Posterior cingulate gyrus (tissue), 11 donors: ENCODE measurements at places on chromosomes 4 and X.

- DNase-seq: no peak
These were observed 139.1 kb downstream of the KLHL13 start for GRCh38 chrX:117977526-117977925.

DNA sequence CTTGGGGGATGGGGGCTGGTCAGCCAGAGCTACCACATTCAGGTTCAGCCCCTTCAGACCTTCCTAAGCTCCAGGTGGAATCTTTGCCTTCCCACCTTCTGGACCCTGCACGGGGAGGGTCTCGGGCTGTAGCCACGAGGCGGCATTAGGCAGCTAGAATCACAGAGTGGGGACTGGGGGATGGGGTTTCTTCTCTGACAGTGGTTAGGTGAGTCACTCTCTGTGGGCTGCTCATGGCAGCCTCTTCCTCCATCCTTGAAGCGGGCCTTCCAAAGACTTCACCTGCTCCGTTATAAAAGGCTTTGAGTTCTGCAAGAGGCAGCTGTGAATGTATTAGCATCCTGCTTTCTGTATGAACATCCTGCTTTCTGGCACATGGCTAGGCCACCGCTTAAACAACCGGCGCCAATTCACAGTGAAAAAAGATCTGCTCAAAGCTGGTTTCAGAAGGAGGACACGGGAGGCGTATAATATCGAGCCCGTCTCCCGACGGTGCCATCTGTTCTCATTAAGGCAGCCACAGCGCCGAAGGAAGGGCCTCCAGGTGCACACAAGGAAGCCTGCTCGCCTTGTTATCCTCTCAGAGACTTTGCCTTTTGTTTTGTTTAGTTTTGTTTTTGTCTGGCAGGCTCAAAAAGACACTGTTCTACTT is 74.3 kb upstream of the IGFBP7 start:
- DNase-seq: peak; percentile 77

GRCh38 chrX:134139090-134139489 is 97.9 kb upstream of the CCDC160 start:
- DNase-seq: no peak

DNA sequence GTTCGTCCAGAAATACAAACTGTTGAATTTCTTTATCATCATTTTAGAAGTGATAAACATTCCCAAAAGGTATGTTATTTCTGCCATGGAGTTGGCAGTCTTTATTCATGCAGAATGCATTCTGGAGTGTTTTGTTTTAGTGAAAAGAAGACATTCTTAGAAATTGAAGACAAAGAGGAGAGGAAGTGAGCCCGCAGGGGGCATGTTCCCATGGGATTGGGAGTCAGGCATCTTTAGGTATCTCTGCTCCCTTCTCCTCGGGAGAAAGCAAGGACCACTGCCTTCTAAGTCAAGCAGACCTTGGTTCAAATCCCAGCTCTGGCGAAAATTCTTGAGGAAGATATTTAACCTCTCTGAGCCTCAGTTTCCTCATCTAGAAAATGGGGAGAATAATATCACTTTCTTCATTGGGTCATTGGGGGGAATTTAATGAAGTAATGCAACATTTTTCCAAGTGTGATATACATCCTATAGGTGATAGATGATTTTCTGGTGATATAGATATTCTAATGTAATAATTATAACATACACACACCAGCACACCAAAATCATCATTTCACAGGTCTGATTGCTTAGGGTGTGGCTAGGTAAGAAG is 26.5 kb upstream of the CHRNA9 start:
- no peak for DNase-seq

GRCh38 chr4:67885762-67886161 is 2.0 kb upstream of the TMPRSS11D start:
- DNase-seq: no peak

GRCh38 chrX:25941087-25941486 is 197.1 kb upstream of the MAGEB18 start:
- no peak for DNase-seq

- DNase-seq: no peak
These were observed 67.0 kb upstream of the CXorf51A start for GRCh38 chrX:146881521-146881920.

- no peak for DNase-seq
These were observed 61.9 kb upstream of the MTM1 start for GRCh38 chrX:150506486-150506885.

DNA sequence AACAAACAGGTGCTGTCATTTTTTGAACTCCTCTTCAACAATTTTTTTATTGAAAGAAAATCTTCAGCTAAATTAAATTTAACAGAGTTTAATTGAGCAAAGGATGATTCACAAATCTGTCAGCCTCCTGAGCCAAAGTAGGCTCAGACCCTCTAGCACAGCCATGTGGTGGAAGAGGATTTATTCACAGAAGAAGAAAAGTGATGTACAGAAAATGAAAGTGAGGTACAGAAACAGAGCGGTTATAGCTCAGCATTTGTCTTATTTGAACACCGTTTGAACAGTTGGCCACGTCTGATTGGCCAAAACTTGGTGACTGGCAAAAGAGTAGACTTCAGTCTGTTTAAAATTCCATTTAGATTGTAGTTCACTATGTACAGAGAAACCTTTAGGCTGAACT is 217.3 kb downstream of the SPANXN1 start:
- no peak for DNase-seq

- no peak for DNase-seq
These were observed 9.7 kb upstream of the PYURF start for GRCh38 chr4:88533088-88533790.
